ENCODE measurements at places on chromosomes 13 and 19.

GRCh38 chr13:113048766-113049165, 56.8 kb upstream of the F7 start:
- no peak for DNase-seq

GRCh38 chr13:30009411-30009810, 159.0 kb upstream of the UBL3 start:
- DNase-seq, result no peak

DNA sequence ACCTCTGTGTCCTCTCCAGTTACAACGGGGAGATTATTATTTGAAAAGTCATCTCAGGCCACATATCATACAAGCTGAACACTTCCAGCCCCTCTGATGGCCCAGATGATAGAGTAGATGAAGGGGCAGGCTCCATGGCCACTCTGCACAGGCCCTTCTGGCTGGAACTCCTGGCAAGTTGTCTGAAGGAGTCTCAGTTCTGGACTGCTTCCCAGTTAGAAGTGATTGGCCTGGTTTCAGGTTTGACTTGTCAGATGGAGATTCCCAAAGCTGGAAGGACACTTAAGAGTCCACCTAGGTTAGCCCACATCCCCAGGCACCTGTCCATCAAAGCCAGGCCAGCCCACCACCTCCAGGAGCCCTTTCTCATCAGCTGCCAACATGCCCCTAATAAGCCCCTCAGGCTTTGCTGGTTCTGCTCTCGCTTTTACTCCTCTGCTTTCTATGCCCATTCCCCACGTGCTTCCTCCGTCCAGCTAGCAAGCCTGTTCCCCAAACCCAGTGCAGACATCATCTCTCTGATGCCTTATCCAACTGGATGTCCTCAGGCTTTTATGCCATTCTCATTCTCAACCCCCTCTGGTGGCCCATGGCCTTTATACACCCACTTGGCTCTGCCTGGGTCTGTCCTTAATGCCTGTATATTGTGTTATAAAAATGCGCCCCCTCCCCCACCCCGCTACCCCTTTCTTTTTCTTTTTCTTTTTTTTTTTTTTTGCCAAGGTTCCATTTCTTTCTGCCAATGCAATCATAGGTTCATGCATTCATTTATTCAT, 56.5 kb downstream of the HSPH1 start:
- DNase-seq, result no peak

GRCh38 chr19:23972161-23972560, 57.5 kb downstream of the ZNF726 start:
- no peak for DNase-seq

DNA sequence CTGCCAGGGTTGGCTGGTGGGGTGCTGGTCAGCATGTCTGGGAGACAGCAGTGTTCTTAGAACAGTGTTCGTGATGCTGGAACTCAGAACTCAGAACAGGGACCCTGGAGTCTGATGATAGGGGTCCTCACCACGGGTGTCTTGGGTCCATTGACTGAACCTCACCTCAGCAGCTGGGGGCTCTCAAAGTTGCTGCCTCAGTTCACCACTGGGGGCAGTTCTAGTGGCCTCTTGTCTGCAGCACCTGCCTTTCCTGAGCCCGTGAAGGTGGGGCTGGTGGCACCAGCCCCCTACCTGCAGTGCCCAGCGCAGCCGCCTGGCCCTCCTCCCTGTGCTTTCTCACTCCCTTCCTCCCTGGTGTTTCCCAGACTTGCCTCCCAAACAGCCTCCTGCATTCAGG, 28.5 kb downstream of the SAFB start:
- DNase-seq, result no peak

DNA sequence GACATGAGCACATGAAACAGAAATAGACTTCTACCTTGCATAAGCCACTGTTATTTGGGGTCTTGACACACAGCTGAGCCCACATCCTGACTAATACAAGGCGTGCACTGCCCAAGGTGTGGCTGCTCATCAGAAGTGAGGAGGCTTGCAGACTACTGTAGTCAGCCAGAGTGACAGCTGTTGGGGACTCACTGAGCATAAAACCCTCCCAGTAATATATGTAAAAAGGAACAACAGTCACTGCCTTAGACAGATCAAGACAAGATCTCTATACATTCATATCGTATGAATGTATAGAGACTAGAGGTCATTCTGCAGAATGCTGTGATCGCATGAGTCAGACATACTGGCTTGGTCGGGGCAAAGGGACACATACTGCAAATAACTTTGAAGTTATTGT, 4.1 kb upstream of the C1QTNF9B start:
- no peak for DNase-seq

- DNase-seq, result no peak
These were observed 60.1 kb downstream of the UFM1 start for GRCh38 chr13:38409771-38410170.

GRCh38 chr13:110636701-110637201, 21.4 kb downstream of the NAXD start:
- DNase-seq, result peak; percentile 65

GRCh38 chr19:45814851-45815480, at the start of gene RSPH6A:
Gene RSPH6A (minus strand): TSS chr19:45815308. CDS start chr19:45815176, 132 bp downstream.
- DNase-seq, result no peak

- DNase-seq, result no peak
These were observed 30.4 kb upstream of the SPATA13 start for GRCh38 chr13:24129914-24130774.

DNA sequence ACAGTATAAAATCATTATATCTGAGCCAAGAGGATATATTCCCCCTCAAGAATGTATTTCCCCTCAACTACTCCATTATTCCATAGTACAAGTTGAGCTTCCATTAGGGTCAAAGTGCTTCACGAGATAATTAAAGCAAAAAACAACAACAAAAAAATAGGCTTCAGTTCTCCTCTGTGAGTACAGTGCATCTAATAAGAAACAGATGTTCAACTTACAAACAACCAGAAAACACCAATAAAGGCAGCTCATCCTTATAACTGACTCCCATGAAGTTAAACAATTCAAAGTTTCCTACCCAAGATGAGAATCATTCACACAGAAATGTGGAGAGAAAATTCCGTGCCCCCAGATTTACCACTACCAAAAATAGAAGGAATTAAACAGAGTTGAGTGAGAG, 854.4 kb downstream of the PCDH9 start:
- no peak for DNase-seq

Data from NCI-H187 treated with DMSO at 0.1 percent for 48 hours (cell line).